Activated naive CD8-positive, alpha-beta T cell treated with anti-CD3 and anti-CD28 coated beads, Interleukin-2, amount 50 U/mL, for 16 hours (primary cell): ENCODE measurements at places on chromosomes 3 and 15.

DNA sequence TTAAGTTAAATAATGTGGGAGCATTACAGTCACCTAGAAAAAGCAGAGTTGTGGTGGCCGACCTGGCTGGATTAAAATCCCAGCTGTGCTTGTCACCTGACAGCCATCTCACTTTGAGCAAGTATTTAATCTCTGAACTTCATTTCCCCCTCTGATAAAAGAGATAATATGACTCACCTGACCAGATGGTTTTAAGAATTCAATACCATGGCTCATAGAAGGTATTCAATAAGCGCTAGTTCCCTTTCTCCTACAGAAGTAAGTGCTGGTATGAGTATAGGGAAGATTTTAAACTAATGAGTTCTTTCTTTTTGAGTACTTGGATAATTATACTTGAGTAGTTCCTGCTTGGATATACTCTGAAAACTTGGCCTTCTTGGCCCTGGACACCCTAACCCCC lies 325.5 kb downstream of the IL5RA start:
- no peak for DNase-seq

GRCh38 chr3:28982906-28983305 lies 298.0 kb upstream of the RBMS3 start:
- no peak for DNase-seq

DNA sequence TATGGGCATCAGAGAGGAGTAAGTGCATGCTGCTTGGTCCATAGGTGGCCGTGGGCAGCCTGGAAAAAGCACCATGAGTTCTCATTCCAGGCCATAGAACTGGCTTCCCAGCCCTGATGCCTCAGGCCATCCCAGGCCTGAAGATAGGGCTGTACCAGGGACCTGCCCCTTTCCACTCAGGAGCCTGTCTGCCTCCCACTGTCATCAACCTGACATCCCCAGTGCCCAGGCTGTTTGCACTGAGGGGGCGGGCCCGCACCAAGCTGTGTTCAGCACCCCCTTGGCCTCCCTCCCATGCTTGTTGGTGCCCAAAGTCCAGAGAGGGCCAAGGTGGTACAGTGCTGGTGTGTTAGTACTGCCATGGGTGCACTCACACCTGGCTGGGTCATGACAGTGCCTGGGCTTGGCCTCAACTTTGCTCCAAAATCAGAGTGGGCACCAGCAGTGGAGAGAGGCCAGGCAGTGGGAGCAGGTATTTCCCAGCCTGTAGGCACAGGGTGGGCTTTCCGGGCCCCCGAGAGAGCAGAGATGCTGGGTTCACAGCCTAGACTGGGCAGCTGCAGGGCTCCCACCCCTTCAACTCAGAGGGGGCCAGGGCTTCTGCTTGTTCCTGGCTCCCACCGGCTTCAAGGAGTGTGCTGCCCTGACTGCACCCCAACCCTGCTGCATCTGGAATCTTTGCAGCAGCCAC lies 556.1 kb downstream of the SI start:
- no peak for DNase-seq

GRCh38 chr3:20669184-20669583 lies 483.2 kb upstream of the SGO1 start:
- no peak for DNase-seq

GRCh38 chr3:106640353-106640752 lies 736.9 kb upstream of the CCDC54 start:
- no peak for DNase-seq

DNA sequence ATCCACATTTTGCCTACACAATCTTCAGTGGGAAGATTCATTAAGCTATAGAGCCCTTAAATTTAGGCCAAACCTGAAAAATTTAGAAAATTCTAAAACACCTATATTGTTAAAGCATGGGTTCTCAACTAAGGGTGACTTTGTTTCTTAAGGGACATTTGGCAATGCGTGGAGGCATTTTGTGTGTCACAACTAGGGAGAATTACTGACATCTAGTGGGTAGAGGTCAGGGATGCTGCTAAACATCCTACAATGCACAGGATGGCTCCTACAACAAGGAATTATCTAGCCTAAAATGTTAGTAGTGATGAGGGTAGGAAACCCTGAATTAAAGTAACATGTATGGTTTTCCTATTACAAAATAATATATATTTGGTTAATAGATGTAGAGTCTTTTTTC lies 55.8 kb downstream of the TBC1D5 start:
- DNase-seq = no peak

GRCh38 chr3:86990734-86991481 lies at the start of gene VGLL3:
VGLL3 (minus strand) TSS chr3:86991149; CDS start chr3:86990743, 406 bp downstream.
- no peak for DNase-seq

GRCh38 chr3:32120471-32120870 lies 14.1 kb downstream of the GPD1L start:
- DNase-seq = no peak

DNA sequence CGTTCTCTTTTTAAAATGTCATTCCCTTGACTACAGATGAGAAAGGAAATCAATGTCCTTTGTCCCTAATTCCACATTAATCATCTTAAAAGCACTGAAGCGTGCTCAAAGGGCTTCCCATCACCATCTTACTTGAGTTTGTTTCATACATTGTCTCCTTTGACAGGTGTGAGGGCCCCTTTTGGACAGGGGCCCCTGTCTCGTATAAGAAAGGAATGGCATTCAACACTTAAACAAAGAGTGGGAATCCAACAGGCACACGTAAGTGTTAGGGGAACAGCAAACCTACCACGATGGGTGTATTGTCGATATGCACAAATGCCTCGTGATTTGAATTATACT lies 5.0 kb downstream of the SSUH2 start:
- no peak for DNase-seq

DNA sequence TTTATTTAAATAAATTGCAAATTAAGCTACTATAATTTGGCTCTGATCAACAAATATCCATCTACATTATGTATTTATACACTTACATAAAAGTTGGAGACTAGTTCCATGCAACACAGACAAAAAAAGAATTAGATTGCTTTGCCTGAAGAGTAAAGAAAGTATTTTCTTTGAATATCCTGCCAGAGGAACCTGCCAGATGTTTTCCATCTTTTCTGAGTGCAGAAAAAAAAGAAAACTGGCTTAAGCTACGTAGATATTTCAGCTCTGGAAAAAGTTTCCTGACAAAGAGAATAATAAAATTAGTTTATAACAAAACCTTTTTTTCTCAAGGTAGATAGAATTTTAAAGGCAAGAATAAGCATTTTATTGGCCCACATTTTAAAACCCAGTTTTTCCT lies 607.5 kb upstream of the NAALADL2 start:
- no peak for DNase-seq

DNA sequence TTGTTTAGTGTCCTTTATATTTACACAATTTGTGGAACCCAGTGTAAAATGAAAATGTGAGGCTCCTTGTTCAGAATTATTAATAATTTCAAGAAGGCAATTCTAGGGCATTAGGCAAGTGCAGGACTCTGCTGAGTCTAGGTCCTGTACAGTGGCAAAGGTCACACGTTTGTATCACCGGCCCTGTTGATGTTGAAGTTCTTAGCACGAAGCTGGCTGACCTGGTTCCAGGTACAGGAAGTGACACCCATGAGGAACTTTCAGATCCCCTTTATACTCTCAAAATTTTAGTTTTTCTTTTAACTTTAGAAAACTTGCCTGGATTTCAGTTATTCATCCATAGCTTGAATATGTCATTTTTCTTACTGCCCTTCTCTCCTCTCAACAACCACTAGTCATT lies 349.4 kb downstream of the CNTN6 start:
- DNase-seq = no peak

- no peak for DNase-seq
These were observed 32.7 kb downstream of the EBLN2 start for GRCh38 chr3:73094129-73094528.

- no peak for DNase-seq
These were observed 239.3 kb upstream of the C2CD4B start for GRCh38 chr15:62404194-62404985.

DNA sequence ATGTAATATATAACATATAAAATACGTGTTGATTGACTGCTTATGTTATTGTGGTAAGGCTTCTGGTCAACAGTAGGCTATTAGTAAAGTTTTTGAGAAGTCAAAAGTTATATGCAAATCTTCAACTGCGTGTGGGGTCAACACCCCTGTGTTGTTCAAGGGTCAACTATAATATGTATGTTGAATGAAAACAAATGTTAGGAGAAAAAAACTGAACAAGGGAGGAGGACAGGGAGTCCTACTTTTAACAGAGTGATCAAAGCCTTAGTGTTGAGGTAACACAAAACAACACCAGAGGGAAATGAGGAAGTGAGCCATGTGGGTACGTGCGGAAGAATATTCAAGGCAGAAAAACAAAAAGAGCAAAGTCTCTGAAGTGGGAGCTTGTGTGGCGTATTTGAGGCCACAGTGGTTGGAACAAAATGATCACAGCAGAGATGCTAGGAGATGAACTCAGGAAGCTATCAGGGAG lies 62.5 kb downstream of the SFMBT1 start:
- DNase-seq = peak; percentile 27

DNA sequence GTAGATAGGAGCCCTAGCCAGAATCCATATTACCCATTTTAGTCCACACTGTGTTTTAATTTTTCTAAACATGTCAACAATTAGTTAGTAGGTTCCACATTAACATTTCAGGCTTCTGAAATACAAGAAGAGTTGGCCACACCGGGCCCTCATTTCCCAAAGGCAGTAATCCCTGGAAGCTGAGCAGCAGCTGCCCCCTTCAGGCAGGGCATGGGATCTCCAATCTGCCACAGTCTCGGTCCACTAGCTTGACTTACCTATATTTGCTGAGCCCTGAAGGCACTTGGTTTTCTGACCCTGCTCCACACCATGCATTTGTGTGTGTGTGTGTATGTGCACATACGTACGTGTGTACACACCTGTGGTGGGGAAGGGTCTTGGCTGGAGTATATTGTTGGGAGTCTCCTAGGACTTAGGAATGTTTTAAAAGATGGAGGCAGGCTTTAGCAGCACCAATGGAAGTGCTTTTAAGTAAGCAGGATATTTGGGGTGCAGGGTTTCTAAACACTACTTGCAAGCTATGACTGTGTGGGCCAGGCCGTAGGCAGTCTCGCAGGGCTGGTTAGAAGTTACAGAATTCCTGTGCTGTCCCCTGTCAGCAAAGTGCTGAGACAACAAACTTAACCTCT lies 71.2 kb upstream of the SOX14 start:
- DNase-seq = no peak

- no peak for DNase-seq
These were observed 19.8 kb downstream of the HMG20A start for GRCh38 chr15:77440378-77440999.

DNA sequence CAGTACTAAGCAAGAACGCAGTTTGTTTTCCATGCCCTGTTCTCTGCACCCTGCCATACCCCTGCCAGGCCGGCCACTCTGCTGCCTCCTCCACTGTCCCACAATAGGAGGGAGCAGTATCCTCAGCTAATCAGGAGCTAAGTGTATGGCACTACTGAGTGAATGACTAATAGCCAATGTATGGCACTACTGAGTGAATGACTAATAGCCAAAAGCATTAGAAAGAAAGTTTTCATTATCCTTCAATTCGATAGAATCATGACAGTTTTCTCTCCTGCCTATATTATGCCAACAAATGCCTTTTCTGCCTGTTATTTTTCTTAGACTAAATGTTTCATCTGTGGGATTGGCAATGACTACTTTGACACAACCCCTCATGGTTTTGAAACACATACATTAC lies 107.5 kb upstream of the CHRM5 start:
- DNase-seq = no peak

- DNase-seq = peak; percentile 80
These were observed 11.7 kb downstream of the GNB5 start for GRCh38 chr15:52179278-52180195.

GRCh38 chr3:119602676-119603075 lies 5.0 kb downstream of the PLA1A start:
- no peak for DNase-seq

DNA sequence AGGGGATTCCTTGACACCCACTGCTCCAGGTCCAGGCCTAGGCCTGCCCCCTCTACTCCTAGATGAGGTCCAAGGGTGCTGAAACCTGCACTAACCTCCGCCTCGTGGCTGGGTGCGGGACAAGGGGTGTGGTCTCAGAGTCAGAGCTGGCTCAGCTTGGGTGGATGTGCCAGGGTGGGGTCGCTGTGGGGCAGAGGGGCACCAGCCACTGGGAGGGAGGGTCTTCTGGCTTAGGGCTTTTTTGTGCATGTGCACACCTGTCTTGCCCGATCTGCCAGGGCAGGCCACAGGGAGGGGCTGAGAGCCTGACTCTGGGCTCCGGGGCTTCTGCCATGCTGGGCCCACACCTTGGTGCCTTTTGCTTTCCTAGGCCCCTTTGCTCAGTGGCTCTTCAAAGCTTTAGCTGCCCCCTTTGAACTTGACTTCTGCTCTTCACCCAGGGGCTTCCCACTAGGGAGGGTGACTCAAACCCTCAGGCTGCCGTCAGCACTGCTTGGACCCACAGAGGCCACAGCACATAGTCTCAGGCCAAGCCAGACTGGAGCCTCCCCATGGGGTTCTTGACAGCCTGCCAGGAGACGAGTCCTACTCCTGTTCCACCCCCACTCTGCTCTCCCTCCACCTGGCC lies 73.0 kb downstream of the KLF13 start:
- no peak for DNase-seq

GRCh38 chr3:110808630-110809029 lies 263.0 kb upstream of the NECTIN3 start:
- DNase-seq = no peak

DNA sequence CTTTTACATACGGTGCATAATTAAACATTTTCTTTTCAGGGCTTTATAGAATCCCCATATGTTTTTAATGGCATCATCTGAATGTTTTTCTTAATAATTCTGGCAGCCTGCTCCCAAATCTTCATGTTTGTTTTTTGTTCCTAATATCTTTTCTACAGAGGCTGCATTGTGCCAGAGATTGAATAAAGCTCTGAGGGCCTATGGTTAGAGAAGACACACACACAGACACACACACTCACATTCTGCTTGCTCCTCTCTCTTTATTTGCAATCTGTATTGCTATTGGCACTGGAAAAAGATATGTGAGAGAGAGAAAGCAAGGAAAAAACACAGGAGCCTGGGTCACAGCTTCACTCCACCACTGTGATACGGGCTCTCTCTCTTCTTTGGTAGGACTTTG lies 136.0 kb downstream of the MECOM start:
- DNase-seq = no peak

- no peak for DNase-seq
These were observed 26.0 kb upstream of the GNB5 start for GRCh38 chr15:52217186-52217585.

GRCh38 chr3:43773273-43774094 lies 82.7 kb downstream of the ABHD5 start:
- no peak for DNase-seq

GRCh38 chr3:43266451-43266850 lies 19.9 kb upstream of the SNRK start:
- DNase-seq = no peak
